ENCODE measurements at places on chromosomes 6 and 20.

DNA sequence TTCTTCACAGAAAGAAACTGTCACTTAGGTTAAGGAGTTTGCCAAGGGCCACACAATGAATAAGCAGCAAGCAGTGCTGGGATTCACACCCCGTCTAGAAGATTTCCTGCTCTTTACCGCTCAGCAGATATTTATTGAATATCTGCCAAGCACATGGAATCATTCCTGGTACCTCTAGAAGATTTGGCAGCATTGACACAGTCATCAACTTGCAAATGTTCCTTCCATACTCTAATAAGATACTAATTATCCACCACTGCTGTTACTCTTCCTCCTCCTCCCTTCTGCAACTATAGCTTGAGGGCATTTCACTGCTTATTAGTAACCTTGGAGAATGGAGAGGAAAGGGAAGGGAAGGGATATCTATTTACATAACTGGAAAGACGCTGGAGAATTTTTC, 13.0 kb downstream of the MOXD1 start:
- DNase-seq, result no peak

- no peak for DNase-seq
Observed at GRCh38 chr6:39879535-39879934, 54.7 kb downstream of the MOCS1 start.

- no peak for DNase-seq
Observed at GRCh38 chr6:107565165-107565723, 75.3 kb downstream of the SOBP start.

DNA sequence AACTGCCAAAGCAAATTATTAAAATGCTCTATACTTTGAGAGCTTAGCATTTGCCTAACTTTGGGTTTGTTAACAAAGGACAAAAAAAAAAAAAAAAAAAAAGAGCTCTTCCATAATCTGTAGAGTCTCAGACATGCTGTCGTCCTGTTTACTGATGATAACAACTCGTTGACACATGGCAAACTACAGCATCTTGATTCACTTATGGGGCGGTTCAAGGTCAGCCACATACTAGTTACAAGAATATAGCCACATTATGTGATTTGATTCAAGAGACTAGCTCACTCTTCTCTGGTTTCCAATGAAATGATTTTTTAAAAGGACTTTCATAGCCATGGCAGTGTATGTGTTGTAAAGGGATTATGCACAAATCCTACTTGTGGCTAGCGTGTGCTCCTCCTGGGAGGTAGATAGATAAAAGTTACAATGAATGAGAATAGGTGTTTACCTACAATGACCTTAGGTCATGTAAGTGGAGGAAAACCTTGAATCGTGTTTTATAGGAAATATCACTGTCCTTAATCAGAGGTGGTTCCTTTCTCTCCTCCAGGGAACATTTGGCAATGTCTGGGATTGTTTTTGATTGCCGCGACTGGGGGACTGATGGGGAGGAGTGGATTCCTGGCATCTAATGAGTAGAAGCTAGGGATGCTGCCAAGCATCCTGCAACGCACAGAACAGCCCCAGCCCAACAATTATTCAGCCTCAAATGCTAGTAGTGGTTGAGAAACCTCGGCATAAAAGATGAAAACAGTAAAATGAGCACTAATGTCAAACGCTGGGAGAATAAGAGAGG, 969.2 kb upstream of the SLC35B3 start:
- DNase-seq, result no peak

GRCh38 chr6:38169221-38169976, 349.9 kb downstream of the ZFAND3 start:
- DNase-seq, result no peak

DNA sequence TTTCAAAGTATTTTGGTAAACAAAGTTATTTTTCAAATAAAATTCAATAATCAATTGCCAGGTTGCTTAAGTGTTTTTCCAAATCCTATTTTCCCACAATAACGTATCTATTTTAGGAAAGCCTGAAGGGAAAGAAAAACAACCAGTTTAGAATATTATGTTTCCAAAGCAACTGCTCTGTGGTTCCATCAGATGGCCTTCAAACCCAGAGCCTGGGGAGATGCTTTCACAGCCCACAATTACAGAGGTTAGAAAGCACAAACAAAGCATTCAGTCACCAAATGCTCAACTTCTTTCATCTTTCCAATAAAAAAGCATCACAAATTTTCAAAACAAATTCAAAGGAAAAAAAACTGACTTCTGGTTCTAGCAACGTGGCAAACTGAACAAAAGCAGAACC, 66.0 kb downstream of the ELOVL5 start:
- no peak for DNase-seq

GRCh38 chr6:139470997-139471396, 96.5 kb upstream of the CITED2 start:
- no peak for DNase-seq

DNA sequence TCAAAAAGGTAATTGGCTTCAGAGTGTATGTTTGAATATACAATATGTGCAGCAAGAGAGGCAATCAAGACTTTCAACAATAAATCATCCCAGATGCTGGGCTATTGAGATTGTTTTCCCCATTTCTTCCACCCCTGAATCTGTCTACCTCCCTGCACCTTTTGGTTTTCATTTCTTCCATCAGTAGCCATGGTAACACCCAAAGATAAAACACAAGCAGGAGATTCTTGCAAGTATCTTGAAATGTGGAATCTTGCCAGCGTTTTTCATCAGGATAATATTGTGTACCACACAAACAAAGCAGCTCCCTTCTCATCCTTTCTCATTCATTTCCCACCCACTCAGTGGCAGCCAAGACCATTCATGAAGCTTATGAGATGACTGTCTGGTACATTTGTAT, 73.0 kb upstream of the NRSN1 start:
- DNase-seq, result no peak

GRCh38 chr6:96301023-96301422, 220.6 kb upstream of the UFL1 start:
- DNase-seq, result no peak

DNA sequence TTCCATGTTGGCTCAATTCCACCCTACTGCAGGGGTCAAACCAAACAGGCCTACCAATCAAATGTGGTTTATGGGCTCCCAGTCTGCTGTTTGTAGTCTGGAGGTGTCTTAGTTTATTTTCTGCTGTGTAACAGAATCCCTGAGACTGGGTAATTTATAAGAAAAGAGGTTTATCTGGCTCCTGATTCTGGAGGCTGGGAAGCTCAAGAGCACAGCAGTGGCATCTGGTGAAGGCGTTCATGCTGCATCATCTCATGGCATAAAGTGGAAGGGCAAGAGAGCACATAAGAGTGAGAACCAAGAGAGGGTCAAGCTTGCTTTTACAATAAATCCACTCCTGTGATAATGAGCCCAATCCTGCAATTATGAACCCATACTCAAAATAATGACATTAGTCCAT, 85.4 kb downstream of the C6orf52 start:
- no peak for DNase-seq

DNA sequence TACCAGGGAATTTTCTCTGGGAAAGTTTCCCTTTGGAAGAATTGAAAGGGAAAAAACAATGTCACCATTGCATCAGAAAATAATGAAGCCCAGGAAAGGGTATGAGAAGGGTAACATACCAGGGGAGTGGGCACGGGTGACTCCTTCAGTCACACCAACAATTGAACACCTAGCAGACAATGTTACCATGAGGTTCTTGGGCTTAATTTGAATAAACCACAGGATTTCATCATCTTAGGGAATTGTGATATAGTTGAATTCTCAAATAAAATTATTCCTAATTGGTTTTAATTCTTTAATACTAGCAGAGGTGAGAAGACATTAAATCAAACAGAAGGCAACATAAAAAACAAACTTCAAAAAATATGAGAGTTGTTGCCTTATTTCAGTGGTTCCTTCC, 73.7 kb upstream of the RREB1 start:
- no peak for DNase-seq

- DNase-seq, result no peak
Observed at GRCh38 chr20:32296412-32296811, 19.0 kb downstream of the KIF3B start.

- no peak for DNase-seq
Observed at GRCh38 chr6:11094941-11095340, 1.3 kb downstream of the SMIM13 start.

DNA sequence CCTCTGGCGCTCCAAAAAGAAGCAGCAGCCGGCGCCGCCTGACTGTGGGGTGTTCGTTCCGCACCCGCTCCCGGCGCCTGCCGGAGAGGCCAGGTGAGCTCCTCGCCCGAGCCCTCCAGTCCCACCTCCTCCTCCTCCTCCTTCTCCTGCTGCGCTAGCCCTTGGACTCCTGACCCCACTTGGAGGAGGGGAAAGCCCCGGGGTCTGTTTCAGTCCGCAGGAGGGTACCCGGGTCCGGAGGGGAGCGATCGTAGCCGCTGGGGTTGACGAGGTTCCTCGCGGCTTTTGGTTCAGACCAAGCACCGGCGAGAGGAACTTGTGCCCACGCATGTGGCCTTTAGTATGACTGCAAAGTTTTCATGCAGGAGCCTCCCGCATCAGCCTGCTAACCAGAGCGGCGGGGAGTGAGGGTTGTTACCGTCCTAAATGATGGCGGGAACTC, 493 bp downstream of the CRYBG1 start:
- DNase-seq, result peak; percentile 61

DNA sequence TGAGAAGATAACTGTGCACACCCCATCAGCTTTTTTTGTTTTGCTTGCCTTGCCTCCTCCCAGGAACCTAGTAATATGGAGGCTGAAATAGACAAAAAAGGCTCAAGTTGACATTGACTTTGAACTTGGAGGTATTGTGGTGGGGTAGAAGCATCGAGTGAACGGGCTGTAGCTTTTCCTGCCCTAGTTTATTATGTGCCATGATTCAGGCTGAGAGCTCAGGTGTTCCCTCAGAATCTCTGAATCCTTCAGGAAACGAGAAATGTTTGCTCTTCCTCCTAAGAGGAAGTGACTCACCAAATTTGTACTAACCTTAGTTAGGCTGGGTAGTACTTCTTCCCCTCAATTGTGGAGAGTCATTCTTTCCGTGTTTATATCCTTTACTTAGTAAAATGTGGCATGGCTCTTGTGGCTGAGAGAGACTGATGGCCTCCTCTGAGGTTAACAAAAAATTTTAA, 98.8 kb downstream of the SASH1 start:
- no peak for DNase-seq

- DNase-seq, result no peak
Observed at GRCh38 chr6:162315291-162315690, 412.3 kb downstream of the PRKN start.

- no peak for DNase-seq
Observed at GRCh38 chr6:40425192-40425919, 161.8 kb downstream of the LRFN2 start.

GRCh38 chr20:23201658-23202057, 115.5 kb upstream of the CD93 start:
- no peak for DNase-seq

DNA sequence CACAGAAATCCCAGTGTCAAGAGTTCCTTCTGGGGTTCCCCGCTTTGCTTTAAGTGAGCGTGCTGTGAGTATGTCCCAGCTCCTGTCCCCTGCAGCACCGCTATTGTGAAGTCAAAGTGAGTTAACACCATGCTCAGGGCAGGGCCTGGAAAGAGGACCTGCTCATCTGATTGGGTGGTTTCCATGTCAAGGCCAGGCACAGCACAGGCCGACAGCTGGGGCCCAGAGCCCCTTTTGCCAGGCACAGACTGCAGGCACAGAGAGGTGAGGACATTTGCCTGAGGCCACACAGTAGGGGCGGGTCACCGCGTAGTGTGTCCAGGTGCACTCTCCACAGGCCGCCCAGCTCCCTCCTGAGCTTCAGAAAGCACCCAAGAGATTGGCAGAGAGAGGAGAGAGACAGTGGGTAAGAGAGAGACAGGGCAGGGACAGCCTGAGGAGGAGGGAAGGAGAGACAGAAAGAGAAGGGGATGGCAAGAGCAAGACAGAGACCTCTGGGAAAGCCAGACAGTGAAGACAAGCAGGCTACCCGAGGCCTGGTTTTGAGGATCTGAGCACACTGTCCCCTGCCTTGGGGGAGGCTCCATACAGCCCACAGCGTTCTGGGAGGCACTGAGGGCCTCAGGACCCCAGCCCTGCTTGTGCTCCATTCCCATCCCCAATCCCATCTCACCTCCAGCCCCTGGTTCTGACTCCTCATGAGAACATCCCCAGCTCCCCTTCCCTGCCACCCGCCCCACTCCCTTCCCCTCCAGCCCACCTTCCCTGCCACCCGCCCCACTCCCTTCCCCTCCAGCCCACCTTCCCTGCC, 6.5 kb upstream of the BPIFB1 start:
- no peak for DNase-seq

DNA sequence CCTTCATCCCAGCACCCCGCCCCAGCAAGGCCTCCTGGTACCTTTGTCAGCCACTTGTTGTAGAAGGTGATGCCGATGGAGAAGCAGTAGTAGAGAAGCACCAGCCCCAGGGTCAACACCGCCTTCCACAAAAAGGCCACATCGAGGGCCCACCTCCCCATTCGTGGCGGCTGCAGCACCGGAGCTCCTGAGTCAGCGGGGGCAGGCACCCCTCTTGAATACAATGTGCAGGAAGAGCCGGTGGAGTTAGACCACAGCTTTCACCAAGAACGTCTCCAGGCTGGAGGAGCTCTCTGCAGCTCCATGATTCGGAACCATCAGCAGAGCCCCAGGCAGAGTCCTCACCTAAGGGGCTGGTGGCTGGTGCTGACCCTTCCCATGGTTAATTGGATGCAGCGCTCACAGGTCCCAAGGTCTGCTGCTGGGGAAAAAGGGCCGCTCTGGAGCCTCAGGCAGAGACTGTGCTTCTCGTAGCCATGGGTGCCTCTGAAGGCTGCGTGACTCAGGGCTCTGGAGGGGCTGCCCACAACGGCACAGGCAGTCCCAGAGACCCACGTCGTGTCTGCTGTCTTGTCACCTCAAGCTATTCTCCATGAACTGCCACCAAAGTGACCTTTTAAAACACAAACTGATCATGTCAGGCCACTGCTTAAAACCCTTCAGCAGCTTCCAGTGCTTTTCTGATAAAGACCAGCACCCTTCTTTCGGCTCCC, 47.9 kb downstream of the ELMO2 start:
- DNase-seq, result no peak

DNA sequence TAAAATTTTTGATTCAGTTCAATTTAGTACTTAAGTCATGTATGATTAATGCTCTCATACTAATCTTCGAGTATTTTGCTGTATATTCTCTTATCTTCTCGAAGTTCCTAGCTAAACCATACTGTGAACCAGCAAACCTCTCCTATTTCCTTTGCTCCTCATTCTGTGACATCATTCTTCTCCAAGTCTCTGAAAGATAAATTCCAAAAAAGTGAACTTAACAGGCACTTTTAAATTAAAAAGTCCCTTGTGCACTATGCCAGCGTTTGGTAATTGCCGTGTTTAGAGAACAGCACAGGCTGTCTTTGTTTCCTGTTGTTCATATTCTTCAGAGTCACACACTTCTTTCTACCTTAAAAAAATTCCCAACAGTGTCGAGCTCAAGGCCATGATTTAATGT, 188.4 kb upstream of the PHACTR1 start:
- no peak for DNase-seq

DNA sequence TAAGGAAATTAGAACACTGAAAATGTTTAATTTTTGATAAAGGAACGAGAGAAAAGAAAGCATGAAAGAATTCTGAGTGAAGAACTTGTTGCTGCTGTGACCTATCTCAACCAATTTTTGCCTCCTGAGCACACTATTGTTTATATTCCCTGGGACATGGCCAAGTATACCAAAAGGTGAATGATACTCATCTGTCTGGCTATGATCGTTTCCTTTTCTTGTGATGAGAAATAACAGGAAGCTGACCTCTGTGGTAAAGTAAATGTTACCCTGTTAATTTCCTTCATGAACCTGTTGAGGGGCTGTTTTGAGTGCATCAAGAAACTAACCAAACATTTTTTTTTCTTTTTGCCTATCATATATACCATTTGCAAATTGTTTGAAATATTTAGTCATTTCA, 69.1 kb downstream of the FIG4 start:
- no peak for DNase-seq

GRCh38 chr6:158707120-158707820, 57.4 kb downstream of the SYTL3 start:
- DNase-seq, result no peak

GRCh38 chr20:32678948-32679347, 5.2 kb upstream of the C20orf203 start:
- DNase-seq, result no peak
